ENCODE measurements at places on chromosomes 12 and 14.

- H3K36me3 ChIP-seq: peaks cover 65% of the 10 kb centered on the region
- peaks cover 37% of the 10 kb centered on the region for H3K4me1 ChIP-seq
- no peaks in the 10 kb centered on the region for H3K27me3 ChIP-seq
- H3K27ac ChIP-seq: peak overlapping the region; percentile 60
Measured at GRCh38 chr14:21203470-21204166, 47.8 kb upstream of the OR5AU1 start.

DNA sequence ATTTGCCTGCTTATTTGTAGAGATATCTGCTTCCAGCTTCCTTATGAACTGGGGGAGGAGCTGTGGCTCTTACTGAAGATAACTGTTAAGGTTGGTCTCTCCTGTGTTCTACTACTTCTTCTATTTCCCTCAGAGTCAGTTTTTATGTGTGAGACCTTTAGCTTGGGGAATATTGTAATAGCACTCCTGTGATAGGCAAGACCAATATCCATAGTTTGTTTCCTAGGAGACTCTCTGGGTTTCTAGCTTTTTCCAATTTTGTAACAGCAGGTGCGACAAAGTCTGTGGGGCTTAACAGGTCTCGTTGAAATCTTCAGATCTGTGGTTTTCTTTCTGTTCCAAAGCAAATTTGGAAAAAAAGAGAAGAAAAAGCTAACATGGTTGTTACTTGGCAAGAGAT is at the start of gene OR10G3:
OR10G3 (minus strand) TSS at position 101 of the 400 bp plus-strand sequence. CDS start 9,332 bp downstream, outside the sequence.
- DNase-seq: no peak
- no peaks in the 10 kb centered on the region for H3K4me1 ChIP-seq
- no peak within 1 kb of the TSS for H3K4me3 ChIP-seq
- H3K27me3 ChIP-seq: peaks cover 18% of the 10 kb centered on the region

DNA sequence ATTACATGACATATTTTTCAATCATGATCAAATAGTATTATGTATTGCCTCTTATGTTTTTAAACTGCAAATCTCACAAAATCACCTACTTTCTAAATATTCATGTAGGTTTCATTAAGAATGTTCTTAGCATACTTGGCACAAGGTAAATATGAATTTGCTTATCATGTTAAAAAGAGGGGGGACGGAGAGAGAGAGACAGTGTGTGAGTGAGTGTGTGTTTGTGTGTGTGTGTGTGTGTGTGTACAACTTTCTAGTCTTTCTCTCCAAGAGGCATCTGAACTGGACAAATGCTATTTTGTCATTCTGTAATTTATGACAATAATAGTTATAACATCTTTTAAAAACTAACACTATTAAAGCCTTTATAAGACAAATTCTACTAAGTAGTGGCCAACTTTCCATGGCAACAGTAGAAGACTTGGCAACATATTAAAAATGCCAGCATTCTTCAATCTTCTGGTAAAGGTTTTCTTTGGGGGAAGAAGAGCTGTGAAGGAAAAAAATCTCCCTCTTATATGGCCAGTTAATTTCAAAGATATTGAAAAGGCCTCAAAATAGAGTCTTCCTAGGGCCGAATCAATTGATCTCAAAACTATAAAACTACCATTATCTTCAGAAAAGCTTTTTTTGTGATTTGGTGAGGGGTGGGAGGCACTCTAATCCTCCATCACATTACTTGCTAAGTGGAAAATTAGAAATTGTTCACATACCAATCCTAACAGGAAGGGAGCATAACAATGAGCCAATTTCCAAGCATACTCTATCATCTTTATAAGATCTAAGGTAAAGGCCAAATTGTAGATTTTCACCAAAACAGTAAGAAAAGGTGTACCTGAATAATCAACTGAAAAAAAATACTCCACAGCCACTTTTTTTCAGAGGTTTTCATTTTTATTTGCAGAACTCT is 28.2 kb downstream of the CDK17 start:
- peak overlapping the region; percentile 67 for H3K27ac ChIP-seq
- H3K27me3 ChIP-seq: no peaks in the 10 kb centered on the region
- peaks cover 8% of the 10 kb centered on the region for H3K36me3 ChIP-seq
- DNase-seq: no peak
- H3K4me3 ChIP-seq: no peak overlapping the region
- peaks cover 83% of the 10 kb centered on the region for H3K4me1 ChIP-seq

- no peaks in the 10 kb centered on the region for H3K27me3 ChIP-seq
- H3K36me3 ChIP-seq: no peaks in the 10 kb centered on the region
- H3K4me3 ChIP-seq: no peak overlapping the region
- no peak for DNase-seq
- H3K4me1 ChIP-seq: no peaks in the 10 kb centered on the region
Measured at GRCh38 chr12:78009031-78009430, 178.3 kb downstream of the NAV3 start.

DNA sequence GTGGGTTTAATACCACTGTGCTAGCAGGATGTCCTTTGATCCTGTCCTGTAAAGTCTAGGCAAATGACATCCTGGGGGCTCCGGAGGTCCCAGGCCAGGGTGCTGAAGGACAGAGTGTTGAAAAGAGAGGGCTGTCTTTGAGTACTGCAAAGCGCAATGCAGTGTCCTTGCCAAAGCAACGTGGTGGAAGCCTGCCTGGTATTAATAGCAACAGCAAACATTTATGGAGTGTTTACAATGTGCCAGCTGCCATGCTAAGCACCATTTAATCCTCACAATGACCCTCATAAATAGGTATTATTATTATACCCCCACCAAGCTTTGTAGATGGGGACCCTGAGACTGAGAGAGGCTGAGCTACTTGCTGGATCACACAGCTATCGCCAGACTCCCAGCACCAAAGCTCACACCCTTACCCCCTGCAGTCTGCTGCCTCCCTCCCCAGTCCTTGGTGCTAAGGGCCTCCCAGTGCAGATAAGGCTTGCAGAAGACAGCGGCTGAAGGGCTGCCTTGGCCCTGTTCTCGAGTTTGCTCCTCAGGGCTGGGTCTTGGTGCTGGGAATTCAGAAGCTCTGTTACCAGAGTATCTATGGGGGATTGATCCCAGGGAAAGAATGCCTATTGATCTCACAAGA is 427.7 kb downstream of the FUT8 start:
- H3K27ac ChIP-seq: no peak overlapping the region
- peaks cover 67% of the 10 kb centered on the region for H3K4me1 ChIP-seq
- no peak for DNase-seq
- no peaks in the 10 kb centered on the region for H3K36me3 ChIP-seq
- H3K27me3 ChIP-seq: no peaks in the 10 kb centered on the region

- H3K4me3 ChIP-seq: peak overlapping the region; percentile 99
- H3K27me3 ChIP-seq: no peaks in the 10 kb centered on the region
- peaks cover 95% of the 10 kb centered on the region for H3K4me1 ChIP-seq
- peaks cover 34% of the 10 kb centered on the region for H3K36me3 ChIP-seq
- DNase-seq: no peak
Measured at GRCh38 chr14:91400696-91401095, 16.9 kb downstream of the CCDC88C start.

DNA sequence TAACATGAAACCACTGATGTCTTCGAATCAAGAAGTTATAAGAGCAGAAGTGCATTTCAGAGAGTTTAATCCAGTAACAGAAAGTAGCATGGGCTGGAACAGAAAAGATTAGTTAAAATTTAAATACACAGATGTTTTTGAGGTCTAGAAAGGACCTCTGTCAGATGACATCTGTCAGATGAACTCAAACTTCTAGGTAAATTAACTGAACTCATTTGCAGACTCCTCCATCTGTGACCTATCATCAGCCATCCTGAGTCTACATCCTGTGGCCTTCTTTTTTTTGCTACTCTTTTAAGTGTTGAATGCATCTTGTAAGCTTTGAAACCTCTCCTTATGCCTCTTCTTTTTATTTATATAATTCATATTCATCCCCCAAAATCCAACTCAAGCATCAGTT is 53.3 kb downstream of the C2CD5 start:
- no peaks in the 10 kb centered on the region for H3K4me1 ChIP-seq
- H3K27ac ChIP-seq: no peak overlapping the region
- H3K4me3 ChIP-seq: no peak overlapping the region
- DNase-seq: no peak
- H3K27me3 ChIP-seq: no peaks in the 10 kb centered on the region

- H3K27ac ChIP-seq: no peak overlapping the region
- no peak overlapping the region for H3K4me3 ChIP-seq
- H3K27me3 ChIP-seq: no peaks in the 10 kb centered on the region
- H3K36me3 ChIP-seq: peaks cover 4% of the 10 kb centered on the region
- peaks cover 4% of the 10 kb centered on the region for H3K4me1 ChIP-seq
- DNase-seq: no peak
Measured at GRCh38 chr14:77314043-77314442, 6.6 kb downstream of the POMT2 start.

- peaks cover 16% of the 10 kb centered on the region for H3K4me1 ChIP-seq
- no peaks in the 10 kb centered on the region for H3K36me3 ChIP-seq
- no peak for DNase-seq
- H3K4me3 ChIP-seq: no peak overlapping the region
- no peaks in the 10 kb centered on the region for H3K27me3 ChIP-seq
- no peak overlapping the region for H3K27ac ChIP-seq
Measured at GRCh38 chr12:56836317-56836716, 73.2 kb downstream of the HSD17B6 start.

DNA sequence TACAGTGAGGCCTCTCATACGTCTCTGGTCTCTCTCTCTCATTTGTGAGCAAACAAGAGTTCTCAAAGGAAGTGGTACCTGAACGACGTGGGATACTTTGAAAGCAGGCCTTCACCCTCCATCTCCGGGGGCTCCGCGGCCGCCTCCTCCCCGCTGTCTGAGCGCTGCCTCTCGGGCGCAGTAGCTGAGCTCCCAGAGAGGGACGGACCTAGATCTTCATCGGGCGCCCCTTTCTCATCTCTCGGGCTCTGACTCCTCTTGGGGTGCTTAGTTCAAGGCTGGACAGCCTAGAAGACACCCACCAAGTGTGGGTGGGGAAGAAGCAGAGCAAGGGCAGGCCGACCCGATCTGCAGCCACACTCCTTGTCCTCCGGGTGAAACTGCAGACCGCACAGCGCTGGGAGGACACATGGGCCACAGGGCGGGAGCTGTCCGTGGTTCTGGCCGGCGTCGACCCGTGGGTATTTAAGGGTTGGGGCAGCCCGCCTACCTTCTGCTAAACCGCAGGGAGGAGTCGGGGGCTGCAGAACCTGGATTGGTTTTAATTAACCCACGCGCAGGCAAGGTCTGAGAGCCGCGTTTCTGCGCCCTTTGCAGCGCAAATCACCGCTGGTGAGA is 92.7 kb downstream of the PAH start:
- H3K4me1 ChIP-seq: no peaks in the 10 kb centered on the region
- DNase-seq: no peak
- H3K27me3 ChIP-seq: peaks cover 32% of the 10 kb centered on the region

DNA sequence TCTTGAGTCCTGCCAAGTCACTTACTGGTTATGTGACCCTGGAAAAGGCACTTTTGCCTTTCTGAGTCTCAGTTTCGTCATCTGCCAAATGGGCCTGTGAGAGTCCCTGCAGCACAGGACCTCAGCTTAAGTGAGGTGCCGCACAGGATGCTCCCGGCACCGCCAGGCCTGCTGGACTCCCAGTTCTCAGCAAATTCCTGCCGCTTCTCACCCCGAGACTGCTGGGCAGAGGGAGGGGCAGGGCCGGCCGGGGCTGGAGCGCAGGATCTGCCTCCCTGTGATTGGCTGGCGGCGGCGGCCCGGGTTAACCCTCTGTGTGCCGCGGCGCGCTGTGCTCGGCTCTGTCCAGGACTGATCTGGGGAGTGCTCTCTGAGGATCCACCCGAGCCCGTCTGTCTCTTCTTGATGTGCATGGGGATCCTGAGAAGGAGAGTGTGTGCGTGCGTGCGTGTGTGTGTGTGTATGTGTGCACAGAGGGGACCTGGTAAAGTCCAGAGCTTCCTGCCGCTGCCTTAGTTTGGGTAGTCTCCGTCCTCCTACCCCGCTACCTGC is 8.6 kb downstream of the SETD1B start:
- H3K4me3 ChIP-seq: peak overlapping the region; percentile 85
- peak overlapping the region; percentile 81 for H3K27ac ChIP-seq
- DNase-seq: peak; percentile 72
- peaks cover 52% of the 10 kb centered on the region for H3K4me1 ChIP-seq
- H3K27me3 ChIP-seq: no peaks in the 10 kb centered on the region

DNA sequence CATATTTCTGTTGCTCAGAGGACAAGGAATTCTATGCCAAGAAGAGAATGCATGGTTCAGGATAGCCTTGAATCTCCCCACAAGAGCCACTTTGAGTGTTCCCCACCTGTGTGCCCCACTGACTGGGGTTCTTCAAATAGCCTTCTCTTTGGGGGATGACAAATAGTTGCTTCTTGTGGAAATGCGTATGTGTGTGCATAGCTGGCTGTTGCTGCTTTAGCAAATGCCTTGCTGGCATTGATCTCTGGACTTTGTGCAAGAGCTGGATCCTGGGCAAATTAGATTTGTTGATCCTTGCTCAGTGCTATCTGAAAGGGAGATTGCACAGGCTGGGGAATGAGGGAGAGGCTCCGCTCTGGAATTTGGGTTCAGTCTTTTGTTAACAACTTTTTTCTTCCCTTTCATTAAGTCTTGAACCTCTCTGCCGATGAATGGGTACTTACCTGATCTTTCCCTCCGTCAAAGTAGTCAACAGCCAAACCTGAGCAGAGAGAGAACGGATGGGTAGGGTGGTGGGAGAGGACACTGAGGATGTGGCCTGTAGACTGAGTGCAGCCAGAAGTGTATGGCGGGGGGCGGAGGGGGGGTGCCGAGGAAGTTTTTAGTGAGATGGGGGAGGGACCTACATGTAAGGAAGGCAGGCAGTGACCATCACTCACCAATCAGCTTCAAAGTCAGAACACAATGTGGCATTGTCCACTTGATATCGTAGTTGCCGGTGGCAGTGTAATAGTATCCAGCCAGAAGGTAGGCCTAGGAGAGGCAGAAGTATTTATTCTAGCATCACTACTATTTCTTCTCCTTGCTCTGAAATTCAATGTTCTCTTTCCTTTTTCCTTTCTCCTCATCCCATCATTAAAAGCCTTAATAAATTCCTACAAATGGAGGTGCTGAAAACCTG is 10.7 kb downstream of the EMG1 start:
- H3K27ac ChIP-seq: peak overlapping the region; percentile 64
- DNase-seq: no peak
- no peaks in the 10 kb centered on the region for H3K27me3 ChIP-seq
- peaks cover 99% of the 10 kb centered on the region for H3K36me3 ChIP-seq

- no peak overlapping the region for H3K27ac ChIP-seq
- no peaks in the 10 kb centered on the region for H3K36me3 ChIP-seq
- no peak overlapping the region for H3K4me3 ChIP-seq
- no peak for DNase-seq
Measured at GRCh38 chr14:83133981-83134645, 1600.5 kb upstream of the SEL1L start.

GRCh38 chr12:19518209-19518608 is 78.9 kb downstream of the AEBP2 start:
- H3K27ac ChIP-seq: no peak overlapping the region
- H3K36me3 ChIP-seq: peaks cover 74% of the 10 kb centered on the region
- no peaks in the 10 kb centered on the region for H3K27me3 ChIP-seq
